ENCODE measurements at places on chromosomes 3 and 15.

- no peak for DNase-seq
These were observed 21.2 kb downstream of the CFAP100 start for GRCh38 chr3:126415661-126416591.

- no peak for DNase-seq
These were observed 1.6 kb downstream of the NXPE3 start for GRCh38 chr3:101780661-101781060.

GRCh38 chr3:71129611-71130431, 453.7 kb downstream of the FOXP1 start:
- no peak for DNase-seq

- no peak for DNase-seq
These were observed 304.0 kb upstream of the CBLB start for GRCh38 chr3:106172780-106173179.

DNA sequence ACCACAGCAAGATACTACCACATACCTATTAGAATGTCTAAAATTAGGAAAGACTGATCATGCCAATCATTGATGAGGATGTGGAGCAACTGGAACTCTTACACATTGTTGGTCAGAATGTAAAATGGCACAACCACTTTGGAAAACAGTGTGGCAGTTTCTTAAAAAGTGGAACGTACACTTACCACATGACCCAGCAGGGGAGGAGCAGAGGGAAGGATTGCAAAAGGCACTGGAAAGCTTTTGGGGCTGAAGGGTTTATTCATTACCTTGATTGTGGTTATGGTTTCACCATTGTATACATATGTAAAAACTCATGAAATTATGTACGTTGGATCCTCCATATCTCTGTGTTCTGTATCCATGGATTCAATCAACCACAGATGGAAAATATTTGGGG, 3.3 kb upstream of the EHD4 start:
- no peak for DNase-seq

DNA sequence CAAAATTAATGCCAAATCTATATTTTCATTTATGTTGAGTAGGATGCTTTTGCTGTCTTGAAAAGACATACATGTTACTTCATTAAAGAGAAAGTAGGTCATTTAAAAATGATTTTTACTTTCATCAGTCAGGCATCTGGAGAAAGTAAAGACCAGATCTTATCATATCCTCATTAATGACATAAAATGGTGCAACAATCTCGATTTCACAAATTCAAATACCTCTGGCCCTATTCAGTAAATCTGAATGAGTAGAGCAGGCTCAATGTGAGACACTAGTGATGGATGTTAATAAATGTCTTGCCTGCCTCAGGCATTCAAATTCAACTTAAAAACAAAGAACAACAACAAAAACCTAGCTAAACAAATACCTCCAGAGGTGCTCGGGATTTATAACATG, 714.1 kb downstream of the NAALADL2 start:
- DNase-seq, result no peak

- no peak for DNase-seq
These were observed 20.4 kb upstream of the FGF12 start for GRCh38 chr3:192747746-192748145.

GRCh38 chr3:157459706-157460105, 23.1 kb downstream of the PTX3 start:
- no peak for DNase-seq

DNA sequence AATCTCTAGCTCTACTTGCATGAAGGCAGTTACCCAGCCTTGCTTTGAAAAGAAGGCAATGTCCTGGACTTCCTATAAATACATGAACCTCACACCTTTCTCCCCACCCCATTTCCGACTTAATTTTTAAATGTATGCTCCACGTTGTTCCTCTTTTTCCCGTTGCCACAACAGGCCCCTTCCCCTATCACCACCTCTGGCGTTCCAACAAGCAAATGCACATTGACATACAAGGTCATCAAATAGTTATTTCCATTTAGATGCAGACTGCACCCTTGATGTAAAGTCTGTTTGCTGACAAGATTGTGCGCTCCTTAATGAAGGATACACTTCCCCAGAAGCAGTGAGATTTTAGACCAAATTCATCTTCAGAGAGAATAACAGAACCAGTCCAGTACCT, 260.7 kb upstream of the UMPS start:
- DNase-seq, result no peak

DNA sequence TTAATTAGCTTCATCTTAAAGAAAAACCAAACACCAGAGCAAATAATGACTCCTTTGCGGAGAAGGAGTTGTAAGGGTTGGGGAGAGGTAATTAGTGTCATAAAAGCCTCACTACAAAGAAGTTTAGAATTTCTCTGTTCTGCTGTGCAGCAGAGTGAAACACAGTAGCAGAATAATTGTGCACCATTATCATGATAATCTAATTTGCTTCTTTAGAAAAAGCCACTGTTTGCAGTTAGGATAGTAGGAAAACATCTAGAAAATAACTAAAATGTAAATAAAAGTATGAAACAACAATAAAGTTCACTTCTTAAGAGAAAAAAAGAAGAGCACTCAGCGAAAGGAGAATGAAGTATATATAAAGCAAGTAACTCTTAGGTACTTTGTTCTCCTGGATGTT, 5.5 kb downstream of the SHOX2 start:
- DNase-seq, result no peak

DNA sequence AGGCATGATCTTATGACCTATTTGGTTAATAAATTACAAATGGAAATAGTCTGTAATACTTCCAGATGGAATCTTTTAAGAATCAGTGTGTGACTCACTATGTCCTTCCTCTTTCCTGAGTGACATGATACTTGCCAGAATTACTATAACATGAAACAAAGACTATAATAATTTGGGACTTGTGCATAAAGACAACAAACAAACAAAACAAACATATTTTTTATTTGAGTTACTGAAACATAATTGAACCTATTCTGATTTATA, 1268.1 kb downstream of the OTOL1 start:
- no peak for DNase-seq

DNA sequence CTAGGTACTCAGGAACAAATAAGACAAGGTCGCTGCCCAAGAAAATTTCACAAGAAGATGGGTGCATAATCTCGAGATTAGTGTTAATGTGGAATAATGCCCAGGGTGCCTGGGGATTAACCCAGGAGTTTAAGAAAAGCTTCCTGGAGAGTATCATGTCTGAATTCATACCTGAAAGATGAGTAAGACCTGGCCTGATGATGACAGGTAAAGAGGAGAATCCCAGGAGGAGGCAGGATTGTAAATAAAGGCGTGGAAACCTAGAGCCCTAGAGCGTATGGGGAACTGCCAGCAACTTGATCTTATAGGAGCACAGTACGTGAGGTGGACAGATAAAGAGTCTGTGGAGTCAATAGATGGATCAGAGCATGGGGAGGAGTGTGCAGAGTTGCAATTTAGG, 43.0 kb downstream of the ARRDC4 start:
- no peak for DNase-seq

GRCh38 chr15:90113166-90113565, 10.9 kb upstream of the IDH2 start:
- DNase-seq, result no peak

- no peak for DNase-seq
These were observed 438.1 kb downstream of the NAALADL2 start for GRCh38 chr3:175297216-175297615.

GRCh38 chr3:95456835-95457234, 1357.6 kb upstream of the EPHA6 start:
- no peak for DNase-seq

DNA sequence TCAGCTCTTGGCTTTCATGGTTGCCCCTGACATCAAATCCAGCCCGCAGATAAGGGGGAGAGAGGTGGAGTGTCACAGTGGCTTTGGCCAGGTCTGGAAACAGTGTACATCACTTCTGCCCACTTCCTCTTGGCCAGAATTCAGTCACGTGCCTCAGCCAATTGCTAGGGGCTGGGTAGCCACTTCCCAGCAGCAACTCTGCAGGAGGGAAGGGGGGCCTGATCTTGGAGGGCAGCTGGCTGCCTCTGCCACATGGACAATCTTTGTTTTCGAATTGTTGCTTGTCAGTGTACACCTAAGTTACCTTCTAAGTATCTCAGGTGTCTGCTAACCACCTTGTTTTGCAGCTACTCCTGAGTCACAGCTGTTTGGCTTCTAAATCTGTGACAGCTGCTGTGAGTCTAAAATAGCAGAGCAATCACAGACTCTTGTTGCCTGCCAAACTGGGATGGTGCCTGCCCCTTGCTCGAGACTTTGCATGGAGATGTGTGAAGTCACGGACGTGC, 41.0 kb upstream of the LIMD1 start:
- DNase-seq, result no peak

GRCh38 chr15:78368651-78369050, 28.5 kb downstream of the CRABP1 start:
- DNase-seq, result no peak

GRCh38 chr15:81851325-81851724, 194.5 kb downstream of the MEX3B start:
- DNase-seq, result no peak

DNA sequence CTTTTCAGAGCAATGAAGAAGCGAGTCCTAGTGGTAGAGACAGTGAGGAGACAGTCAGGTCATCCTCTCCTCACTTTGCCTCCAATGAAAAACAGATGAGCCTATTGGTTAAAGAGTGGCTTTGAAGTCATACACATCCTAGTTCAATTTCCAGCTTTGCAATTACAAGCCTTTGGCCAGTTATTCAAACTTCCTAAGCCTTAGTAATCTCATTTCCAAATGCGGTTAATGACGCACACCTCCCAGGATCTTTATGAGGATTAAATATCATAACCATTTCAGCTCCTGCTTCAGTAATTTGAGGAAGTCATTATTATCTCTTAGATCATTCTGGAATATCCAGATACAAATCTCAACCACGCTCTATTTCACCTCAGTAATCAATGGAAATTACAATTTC, 10.0 kb upstream of the ST6GAL1 start:
- no peak for DNase-seq

DNA sequence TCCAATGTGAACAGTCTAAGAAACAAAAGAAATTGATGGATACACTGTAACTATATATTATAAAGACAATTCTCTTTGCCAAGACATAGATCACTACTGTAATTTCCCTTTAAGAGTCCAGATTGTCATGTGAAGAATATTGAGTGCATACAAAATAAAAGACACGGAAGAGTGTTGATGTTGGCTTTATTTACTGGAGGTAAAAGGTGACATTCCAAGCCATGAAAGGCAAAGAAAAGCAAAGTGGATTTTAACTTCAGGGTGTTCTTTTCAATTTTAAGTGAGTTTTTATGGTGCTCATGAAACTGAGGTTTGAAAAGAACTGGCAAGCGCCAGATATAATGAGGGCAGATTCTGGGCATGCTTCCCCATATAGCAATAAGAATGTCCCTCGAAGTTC, 529.3 kb downstream of the MECOM start:
- no peak for DNase-seq

- DNase-seq, result no peak
These were observed 7.3 kb upstream of the EHD4 start for GRCh38 chr15:41979493-41980266.

GRCh38 chr15:33729653-33730052, 238.6 kb upstream of the CHRM5 start:
- DNase-seq, result no peak

DNA sequence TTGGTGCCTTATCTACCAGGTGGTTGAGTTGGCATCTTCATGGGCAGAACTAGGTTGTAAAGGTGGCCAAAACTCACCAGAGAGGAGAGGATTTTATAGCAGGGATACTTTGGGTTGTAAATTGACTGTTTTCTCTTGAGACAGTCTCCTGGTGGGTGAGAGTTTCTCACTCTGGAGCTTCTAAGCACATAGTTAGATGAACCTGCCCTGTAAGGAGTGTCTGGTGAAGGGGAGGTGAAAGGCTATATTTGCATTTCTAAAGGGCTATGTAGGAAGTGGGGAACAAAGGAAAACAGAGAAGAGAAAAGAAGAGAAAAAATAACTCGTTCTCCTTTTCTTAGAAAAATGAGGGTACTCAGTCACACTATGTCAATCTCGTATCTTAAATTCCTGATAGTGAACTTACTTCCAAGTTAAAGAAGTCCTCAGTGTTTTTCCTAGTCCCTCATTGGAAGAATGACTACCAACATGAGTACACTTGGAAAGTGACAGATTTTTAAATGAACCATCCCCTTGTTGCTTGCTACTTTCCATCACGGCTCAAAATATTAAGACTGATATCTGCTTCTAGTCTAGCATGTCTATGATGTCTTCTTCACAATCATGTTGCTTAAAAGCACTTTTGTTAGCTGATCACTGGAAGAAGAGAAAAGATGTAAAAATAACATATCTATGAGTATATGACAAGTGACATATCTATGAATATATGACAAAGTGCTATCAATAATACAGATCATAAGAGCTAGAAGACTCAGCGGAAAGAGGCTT, 113.8 kb upstream of the P2RY1 start:
- no peak for DNase-seq

- no peak for DNase-seq
These were observed 121.9 kb upstream of the TMC3 start for GRCh38 chr15:81495780-81496467.

GRCh38 chr15:65409036-65409631, 13.6 kb downstream of the IGDCC4 start:
- DNase-seq, result no peak

- DNase-seq, result no peak
These were observed at the start of gene GRAMD2A for GRCh38 chr15:72197460-72198355. Gene GRAMD2A (minus strand): TSS chr15:72197787.

DNA sequence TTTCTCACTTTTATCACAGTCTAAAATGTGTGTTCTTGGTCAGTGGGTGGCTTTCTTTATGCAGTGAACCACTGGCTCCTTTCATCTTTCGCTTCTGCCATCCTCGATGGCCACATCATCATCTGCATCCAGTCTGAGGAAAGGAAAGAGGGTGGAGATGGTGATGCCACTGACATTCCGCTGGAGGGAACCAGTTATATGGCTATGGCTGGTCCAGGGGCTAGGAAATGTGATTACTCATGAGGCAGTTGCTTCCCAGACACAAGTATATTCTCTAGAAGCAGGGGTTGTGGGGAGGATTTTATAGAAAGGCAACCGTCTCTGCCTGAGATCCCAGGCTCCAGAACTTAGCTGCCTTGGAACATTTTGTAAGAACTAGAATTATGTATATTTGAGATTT, 246.7 kb upstream of the AZI2 start:
- DNase-seq, result no peak

DNA sequence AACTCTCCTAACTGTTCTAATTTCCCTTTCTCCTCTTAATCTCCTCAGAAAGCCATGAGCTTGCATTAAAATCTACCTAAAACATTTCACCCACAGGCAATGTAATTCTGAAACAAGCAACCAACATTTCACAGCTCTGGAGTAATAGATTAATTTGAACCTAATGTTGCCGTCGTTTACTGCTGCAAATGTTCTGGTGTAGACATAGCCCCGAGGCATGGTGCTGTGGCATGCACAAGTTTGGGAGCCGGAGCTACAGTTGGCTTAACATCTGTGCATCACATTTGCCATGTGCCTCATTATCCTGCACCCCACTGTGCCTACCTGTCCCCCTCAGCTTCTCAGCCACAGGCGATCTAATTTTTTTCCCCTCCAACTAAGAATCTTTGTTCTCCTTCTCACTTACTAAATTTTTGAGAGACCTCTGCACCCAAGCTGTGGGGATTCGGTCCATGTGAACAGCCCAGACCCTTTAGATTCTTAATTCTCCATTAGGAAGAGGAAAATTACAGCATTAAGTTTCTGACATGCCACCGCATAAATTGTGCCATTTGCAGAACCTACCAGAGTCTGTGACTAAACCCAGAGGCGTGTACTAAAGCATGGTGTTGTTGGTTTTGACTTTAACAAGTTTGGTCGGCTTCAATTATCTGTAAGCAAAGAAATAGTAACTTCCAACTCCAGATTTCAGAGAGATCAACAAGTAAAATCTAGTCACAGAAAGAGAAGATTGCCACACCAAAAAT, 419.2 kb downstream of the MECOM start:
- no peak for DNase-seq
